Germinal center (tissue), 1 donor: ENCODE measurements at places on chromosomes 5 and 9.

- DNase-seq: no peak
Measured at GRCh38 chr5:153308282-153308681, 182.2 kb upstream of the GRIA1 start.

DNA sequence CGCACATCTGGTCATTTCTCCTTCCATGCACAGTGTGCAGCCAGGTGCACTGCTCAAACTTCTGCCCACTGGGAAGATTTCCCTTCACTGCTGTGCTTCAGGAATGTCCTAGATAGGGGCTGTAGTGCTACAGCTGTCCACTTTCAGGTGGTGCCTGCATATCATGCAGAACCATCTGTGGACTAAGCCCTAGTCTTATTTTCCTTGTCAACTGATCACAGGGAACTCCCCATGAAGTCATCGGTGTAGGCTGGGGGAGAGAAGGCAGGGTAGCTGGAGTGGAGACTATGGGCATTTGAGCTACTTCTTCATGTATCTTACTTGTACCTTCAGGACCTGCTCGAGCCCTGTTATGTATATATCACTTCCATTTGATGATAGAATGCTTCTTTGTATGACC is 150.9 kb upstream of the PLCXD3 start:
- DNase-seq: no peak

DNA sequence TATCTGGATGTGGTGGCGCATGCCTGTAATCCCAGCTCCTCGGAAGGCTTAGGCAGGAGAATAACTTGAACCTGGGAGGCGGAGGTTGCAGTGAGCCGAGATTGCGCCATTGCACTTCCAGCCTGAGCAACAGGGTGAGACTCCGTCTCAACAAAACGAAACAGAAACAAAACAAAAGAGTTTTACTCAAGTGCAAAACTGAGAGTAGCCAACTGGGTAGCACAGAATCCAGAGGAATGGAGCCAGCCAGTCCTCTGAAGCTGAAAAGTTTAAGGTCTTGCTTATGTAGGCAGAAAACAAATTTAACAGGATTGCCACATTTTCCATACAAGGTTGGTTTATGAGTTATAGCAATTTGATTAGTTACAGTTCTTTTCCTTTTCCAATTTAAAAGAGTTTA is 32.0 kb downstream of the SPIN1 start:
- DNase-seq: no peak

- DNase-seq: peak; percentile 4
Measured at GRCh38 chr5:60436518-60436917, 263.4 kb downstream of the DEPDC1B start.

DNA sequence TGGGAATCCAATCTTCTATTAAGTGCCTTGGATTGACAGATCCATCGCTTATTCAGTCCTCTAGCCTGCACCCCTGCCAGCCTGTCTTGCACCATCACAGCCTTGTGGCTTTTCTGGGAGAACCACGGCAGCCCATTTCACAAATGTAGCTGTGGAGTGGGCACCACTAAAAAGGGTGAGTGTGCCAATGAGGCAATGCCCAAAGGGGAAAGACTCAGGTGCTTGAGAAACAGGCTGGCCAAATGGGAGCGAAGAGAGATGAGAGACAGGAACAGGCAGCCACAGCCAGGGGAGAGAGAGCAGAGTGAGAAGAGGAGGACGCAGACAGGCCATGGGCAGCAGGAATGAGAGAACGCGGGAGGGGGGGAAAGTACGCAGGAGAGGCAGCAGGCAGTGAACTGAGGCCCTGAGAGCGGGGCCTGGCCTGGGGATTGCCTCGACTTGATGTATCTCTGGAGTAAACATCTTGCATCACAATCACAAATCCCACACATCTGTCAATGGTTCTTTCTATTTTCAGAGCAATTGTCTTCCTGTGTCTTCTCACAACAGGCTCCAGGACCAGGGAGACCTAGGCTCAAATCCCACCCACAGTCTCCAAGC is 173.1 kb downstream of the SYK start:
- no peak for DNase-seq
